ENCODE measurements at places on chromosomes 7 and 10. TPM values are rescaled to one million over a fixed set of nuclear protein-coding genes. Genes with fewer than 3 reads are reported as not detected.

AMPH gene
- 0.14 TPM for total RNA-seq

DNA sequence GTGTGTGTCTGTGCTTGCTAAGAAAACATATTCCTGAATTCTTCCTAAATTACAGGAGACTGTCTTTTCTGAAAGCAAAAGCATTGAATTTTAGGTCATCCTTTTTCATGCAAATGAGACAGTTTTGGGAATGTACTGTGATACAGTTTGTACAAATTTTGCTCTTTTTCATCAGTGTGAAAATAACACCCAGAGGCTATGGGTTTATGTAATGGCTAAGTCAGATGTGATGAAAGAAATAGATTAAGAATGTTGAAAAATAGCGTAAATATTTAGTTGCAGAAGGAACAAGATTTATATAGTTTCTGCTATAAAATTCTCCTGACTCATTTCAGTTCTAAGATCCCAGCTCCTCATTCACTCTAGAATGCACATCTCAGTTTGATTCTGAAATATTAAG, 24.6 kb downstream of the POM121L12 start:
- no peak overlapping the region for H3K4me3 ChIP-seq
- H3K27ac ChIP-seq, result no peak overlapping the region
- no peaks in the 10 kb centered on the region for H3K4me1 ChIP-seq
- H3K36me3 ChIP-seq, result no peaks in the 10 kb centered on the region

DNA sequence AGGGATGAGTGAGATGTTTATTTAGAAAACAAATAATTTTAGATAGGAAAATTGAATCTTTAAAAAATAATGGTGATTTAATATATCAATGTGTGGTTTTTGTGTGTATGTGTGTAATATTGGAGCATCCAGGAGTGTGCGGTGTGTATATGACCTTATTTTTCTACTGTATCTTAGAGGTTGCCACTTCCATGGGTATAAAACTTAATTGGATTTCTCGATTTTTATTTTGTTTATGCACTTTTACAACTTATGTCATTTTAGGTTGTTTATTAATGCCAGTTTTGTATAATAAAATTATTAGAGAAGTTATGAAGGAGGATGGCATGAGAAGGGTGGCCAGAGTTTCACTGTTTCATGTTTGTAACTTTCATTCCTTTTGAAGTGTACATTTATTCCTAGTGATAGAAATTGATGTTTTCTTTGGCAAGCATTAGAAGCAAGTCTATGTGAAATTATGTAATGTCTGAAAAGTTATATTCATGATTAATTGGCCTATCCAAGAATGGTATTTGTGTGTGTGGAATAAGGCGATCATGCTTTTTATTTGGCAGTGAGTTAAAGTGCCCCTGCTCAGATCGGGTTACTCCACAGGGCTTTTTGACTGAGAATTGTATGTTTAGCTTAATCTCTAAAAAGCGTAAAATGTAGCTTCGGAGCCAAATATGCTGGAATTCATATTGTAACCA, 110.3 kb downstream of the KAT6B start:
- no peaks in the 10 kb centered on the region for H3K27me3 ChIP-seq
- H3K4me1 ChIP-seq, result no peaks in the 10 kb centered on the region
- no peak overlapping the region for H3K4me3 ChIP-seq
- no peaks in the 10 kb centered on the region for H3K36me3 ChIP-seq
- no peak overlapping the region for H3K27ac ChIP-seq

- no peak overlapping the region for H3K27ac ChIP-seq
- no peaks in the 10 kb centered on the region for H3K4me1 ChIP-seq
- H3K27me3 ChIP-seq, result no peaks in the 10 kb centered on the region
- H3K36me3 ChIP-seq, result peaks cover 86% of the 10 kb centered on the region
- DNase-seq, result no peak
- no peak overlapping the region for H3K4me3 ChIP-seq
Observed at GRCh38 chr7:87170828-87171227, 18.6 kb downstream of the DMTF1 start.

- H3K27ac ChIP-seq, result no peak overlapping the region
- H3K36me3 ChIP-seq, result no peaks in the 10 kb centered on the region
- H3K27me3 ChIP-seq, result no peaks in the 10 kb centered on the region
- H3K4me1 ChIP-seq, result no peaks in the 10 kb centered on the region
Observed at GRCh38 chr10:65684896-65685295, 1240.9 kb upstream of the LRRTM3 start.

SMKR1 gene
- total RNA-seq, result 1.5 TPM

GRCh38 chr10:48884179-48885045, 55.2 kb downstream of the LRRC18 start:
- no peak overlapping the region for H3K27ac ChIP-seq
- H3K4me1 ChIP-seq, result no peaks in the 10 kb centered on the region
- H3K4me3 ChIP-seq, result no peak overlapping the region
- no peaks in the 10 kb centered on the region for H3K27me3 ChIP-seq
- no peak for DNase-seq
- no peaks in the 10 kb centered on the region for H3K36me3 ChIP-seq

GRM3 gene
- not detected for total RNA-seq

DNA sequence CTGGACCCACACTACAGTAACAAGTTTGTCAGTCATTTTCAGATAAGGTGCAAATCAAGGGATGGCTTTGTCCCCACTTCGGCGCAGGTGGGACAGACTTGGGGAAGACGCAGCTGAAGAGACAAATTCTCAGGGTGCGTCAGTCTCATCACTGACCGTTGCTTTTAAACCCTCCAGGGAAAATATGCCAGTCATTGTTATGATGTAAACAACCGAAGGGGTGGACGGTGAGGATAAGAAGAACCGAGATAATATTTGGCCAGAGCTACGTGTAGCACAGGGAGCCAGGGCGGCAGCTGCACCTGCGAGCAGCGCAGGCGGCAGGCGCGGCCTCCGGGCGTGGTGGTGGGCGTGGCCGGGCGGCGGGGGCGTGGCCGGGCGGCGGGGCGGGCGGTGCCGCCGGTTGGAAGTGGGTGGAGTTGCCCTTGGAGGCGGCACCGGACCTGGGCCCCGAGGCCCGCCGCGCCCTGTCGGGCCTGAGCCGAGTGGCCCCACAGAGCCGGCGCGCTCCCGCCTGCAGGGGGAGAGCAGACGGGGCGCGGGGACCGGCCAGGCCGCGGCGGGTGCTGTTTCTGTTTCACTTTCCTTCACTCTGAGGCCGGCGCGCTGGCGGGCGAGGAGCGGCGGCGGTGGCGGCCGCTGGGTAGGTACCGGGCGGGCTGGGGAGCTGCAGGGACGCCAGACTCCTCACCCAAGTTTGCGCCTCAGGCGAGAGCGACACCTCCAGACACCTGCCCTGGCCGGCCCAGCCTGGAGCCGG, at the start of gene PCGF5:
TSS of gene PCGF5 (plus strand) at position 470 of the 760 bp plus-strand sequence. CDS start 2,209 bp downstream, outside the sequence.
- DNase-seq, result peak; percentile 93
- no peaks in the 10 kb centered on the region for H3K36me3 ChIP-seq
- peaks cover 48% of the 10 kb centered on the region for H3K4me1 ChIP-seq
- no peaks in the 10 kb centered on the region for H3K27me3 ChIP-seq
- peak within 1 kb of the TSS; percentile 25 for H3K4me3 ChIP-seq
- H3K27ac ChIP-seq, result peak within 1 kb of the TSS; percentile 85

- no peak overlapping the region for H3K4me3 ChIP-seq
- H3K27me3 ChIP-seq, result no peaks in the 10 kb centered on the region
- DNase-seq, result no peak
- H3K36me3 ChIP-seq, result no peaks in the 10 kb centered on the region
Observed at GRCh38 chr10:24930427-24930826, 22.0 kb downstream of the PRTFDC1 start.

GRCh38 chr10:3119796-3120459, 52.6 kb downstream of the PFKP start:
- H3K36me3 ChIP-seq, result peaks cover 36% of the 10 kb centered on the region
- no peaks in the 10 kb centered on the region for H3K4me1 ChIP-seq
- no peak for DNase-seq
- no peak overlapping the region for H3K4me3 ChIP-seq
- no peaks in the 10 kb centered on the region for H3K27me3 ChIP-seq

GRCh38 chr7:30027065-30027456, 559 bp upstream of the FKBP14 start:
- H3K4me1 ChIP-seq, result peaks cover 45% of the 10 kb centered on the region
- DNase-seq, result peak; percentile 69
- H3K36me3 ChIP-seq, result no peaks in the 10 kb centered on the region
- no peaks in the 10 kb centered on the region for H3K27me3 ChIP-seq
- peak overlapping the region; percentile 70 for H3K4me3 ChIP-seq
- peak overlapping the region; percentile 49 for H3K27ac ChIP-seq

- DNase-seq, result no peak
- H3K36me3 ChIP-seq, result no peaks in the 10 kb centered on the region
- no peak overlapping the region for H3K27ac ChIP-seq
- H3K4me3 ChIP-seq, result no peak overlapping the region
- no peaks in the 10 kb centered on the region for H3K4me1 ChIP-seq
Observed at GRCh38 chr10:123278445-123278844, 124.2 kb downstream of the BUB3 start.

DNA sequence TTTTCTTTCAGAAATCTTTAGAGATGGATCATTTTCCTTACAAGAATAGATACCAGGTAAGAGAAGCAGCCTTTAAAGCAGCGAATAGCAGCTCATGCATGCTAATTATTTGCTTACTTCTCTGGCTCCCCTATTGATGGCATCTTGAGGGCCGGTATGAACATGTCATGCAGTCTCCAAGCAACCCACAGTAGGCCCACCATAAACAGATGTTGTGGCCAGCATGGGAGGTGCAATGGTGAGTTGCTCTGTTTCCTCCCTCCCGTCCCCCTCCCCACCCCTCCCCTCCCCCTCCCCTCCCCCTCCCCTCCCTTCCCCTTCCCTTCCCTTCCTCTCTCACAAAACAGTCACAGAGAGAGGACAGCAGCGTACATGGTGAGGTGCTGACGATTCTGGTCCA, 9.7 kb upstream of the ZNF273 start:
- DNase-seq, result no peak
- no peak overlapping the region for H3K27ac ChIP-seq
- H3K4me1 ChIP-seq, result peaks cover 10% of the 10 kb centered on the region
- no peaks in the 10 kb centered on the region for H3K36me3 ChIP-seq
